ENCODE measurements at places on chromosomes 5 and 9. TPM values are rescaled to one million over a fixed set of nuclear protein-coding genes. Genes with fewer than 3 reads are reported as not detected.

DNA sequence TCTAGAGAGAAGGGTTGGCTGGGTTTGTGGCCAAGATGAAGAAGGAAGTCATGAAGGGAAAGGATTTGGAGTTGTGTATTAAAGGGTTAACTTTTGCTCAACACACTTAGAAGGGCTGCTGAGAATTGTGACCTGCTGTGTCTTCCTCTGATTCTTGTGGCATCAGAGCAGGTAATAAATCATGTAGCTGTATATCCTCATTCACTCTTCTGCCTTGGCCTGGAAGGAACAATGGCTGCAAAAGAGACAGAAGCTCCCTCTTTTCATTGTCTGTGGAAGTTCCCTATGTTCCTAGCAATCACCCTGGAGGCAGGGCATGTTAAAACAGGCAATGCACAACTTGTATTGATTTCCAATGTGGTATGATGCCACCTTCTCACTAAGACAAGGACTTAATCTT is 159.1 kb downstream of the LRRC70 start:
- DNase-seq = no peak

DNA sequence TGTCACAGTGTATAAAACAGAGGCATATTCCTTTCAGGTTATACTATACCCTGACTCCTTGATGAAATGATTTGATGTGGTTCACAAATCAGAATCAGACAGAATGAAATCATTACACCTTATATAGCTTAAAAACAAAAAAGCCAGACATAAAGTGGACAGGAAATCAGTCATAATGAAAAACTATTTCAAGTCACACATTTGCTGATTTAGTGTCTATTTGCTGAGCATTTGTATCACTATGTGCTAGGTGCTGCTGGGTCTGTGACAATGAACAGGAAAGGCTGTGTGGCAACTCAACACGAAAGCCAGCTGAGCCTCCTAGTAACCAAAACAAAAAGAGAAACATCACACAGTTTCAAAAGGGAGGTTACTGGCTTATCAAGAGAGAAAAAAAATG is 194.0 kb downstream of the EFNA5 start:
- no peak for DNase-seq

DNA sequence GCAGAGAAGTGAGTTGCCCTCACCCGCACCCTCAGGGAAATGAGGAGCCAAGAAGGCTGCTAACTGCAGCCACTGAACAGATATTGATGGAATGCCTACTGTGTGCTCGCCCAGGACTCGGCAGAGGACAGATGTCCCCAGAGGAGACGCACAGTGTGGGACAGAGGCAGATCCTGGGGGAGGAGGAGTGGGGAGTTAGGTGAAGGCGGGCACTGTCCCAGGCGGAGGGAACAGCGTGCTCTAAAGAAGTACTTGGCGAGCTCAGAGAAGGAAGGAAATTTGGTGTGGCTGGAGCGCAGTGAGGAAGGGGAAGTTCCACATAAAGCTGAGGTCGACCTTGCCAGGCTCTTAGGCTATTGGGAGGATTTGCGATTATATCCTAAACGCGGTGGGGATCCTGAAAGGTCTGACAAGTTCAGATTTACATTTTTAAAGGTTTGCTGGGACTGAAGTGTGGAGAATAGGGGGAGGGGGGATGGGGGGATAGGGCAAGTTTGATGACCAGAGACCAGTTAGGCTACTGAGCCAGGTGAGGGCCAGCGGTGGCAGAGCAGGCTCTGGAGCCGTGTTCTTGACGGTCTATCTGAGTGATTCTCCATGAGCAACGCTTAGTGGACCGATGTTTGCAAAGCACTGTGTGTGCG is 23.6 kb upstream of the CERCAM start:
- DNase-seq = no peak

- DNase-seq = no peak
Measured at GRCh38 chr9:18743971-18744370, 270.0 kb downstream of the ADAMTSL1 start.

DNA sequence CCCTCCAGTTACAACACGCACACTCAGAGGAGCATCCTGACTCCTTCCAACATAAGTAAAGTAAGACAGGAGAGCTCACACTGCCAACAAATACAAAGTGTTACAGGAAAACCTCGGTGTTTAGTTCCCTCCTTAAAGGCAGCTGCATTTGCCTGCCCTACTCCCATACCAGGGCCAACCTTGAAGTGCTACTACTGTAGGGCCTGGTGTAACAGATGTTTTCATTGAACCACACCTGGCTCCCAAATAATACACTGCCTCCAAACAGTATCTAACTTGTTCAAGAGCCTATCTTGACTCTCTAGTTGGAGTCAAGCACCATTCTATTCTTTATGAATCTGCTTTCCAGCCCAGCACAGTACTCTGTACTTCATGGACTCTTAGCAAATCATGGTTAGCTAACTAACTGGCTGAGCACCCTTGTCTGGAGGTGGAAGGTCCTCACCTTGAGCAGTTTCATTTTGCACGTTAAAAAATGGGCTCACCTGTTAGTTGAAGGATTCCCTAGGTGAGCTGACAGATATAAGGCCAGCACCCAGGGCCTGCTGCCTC is 34.6 kb downstream of the TTC39B start:
- DNase-seq = no peak

DNA sequence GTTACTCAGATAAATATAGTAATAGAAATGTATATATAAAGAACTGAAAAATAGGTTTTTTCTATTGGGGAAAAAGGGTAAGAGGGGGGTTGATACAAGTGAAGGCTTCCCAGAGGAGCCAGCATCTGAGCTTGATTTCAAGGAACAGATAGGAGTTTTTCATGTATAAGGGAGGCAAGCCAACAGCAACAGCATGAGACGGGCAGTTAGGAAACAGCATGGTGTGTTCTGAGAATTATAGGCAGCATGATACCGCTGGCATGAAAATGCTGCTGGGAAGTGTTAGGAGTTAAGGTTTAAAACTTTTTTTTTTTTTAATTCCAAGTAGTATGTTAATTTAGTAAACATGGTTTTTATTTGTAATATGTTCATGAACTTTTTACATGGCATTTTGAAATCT is 9.7 kb downstream of the CDC37L1 start:
- DNase-seq = no peak

DNA sequence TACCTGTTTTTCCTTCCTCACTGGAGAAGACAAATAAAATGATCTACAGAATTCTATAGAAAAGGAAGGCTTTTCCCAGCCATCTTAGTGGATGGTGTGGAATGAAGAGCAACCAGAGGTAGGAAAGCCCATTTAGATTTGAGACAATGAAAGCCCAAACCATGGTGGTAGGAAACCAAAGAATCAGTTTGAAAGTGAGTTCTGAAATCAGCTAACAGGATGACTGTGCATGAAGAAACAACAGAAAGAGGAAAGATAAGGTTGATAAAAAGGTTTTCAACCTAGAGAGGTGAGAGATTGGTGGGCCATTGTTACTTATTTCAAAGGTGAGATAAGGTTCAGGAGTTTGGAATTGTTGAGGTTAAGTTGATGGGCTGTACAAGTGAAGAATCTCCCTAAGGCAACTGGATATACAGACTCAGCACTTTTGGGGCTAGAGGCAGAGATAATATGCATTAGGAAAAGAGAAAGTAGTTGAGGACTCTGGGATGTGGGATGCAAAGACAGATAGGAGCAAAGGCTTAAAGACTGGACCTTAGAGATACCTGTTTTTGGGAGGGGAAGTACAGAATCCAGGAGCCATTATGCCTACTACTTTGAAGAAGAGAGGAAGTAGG is 2.4 kb downstream of the CHMP5 start:
- no peak for DNase-seq

- peak; percentile 56 for DNase-seq
Measured at GRCh38 chr5:57172466-57173318, 1.2 kb upstream of the GPBP1 start.

PHF24 gene
- 1.1 TPM for total RNA-seq

C9orf153 gene
- 0.66 TPM for total RNA-seq

Measured in breast epithelium (tissue), 4 donors.